NCI-H2029 (cell line): ENCODE measurements at places on chromosomes 3 and 15.

- DNase-seq, result no peak
Observed at GRCh38 chr3:149397528-149397927, 20.1 kb upstream of the TM4SF1 start.

- no peak for DNase-seq
Observed at GRCh38 chr15:63615935-63616334, 18.7 kb downstream of the FBXL22 start.

- no peak for DNase-seq
Observed at GRCh38 chr15:94258246-94258645, 26.9 kb downstream of the MCTP2 start.

- no peak for DNase-seq
Observed at GRCh38 chr3:29478611-29479010, 197.7 kb downstream of the RBMS3 start.

DNA sequence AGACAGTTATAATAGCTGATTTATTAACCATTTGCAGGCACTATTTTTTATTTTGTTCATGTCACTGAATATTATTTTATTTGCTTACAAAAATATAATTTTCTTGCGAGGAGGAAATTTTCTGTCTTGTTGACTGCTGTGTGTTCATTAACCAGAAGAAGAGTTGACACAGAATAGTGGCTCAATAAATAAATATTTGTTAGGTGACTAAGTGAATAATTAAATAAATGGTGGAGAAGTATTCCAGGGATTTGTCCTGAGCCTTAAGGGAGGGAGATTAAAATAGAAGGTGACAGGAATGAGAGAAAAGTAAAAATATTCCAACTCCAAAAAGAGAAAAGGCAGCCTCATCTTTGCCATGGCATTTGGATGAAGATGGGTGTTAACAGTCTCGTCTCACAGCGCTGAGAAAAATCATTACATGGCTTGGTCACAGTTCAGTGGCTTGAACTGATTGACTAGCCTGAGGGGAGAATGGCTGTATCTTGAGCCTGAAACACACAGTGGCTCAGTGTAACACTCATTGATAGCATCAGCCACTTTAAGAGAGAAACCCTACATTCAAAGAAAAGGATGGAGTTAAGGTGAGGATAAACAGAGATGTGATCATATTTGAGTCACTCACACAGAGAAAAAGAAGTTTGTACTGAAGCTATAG, 449.9 kb upstream of the NAALADL2 start:
- no peak for DNase-seq

- no peak for DNase-seq
Observed at GRCh38 chr3:182837855-182838454, 44.7 kb downstream of the ATP11B start.

DNA sequence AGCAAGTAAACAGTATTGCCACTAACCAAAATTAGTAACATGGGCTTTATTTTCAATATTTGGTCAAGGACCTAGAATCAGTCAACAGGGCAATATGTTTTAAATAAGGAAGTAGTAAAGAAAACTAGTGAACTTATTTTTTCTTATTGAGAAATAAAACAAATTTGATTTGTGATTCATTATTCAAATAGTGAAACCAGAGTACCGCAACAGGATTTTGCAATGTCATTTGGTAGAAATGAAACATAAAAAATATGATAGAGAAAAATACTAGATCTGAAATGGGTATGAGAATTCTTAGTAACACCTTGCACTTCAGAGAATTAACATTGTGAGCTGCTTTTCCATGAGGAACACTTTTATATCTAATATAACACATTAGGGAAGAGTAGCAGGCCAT, 291.8 kb upstream of the GBE1 start:
- no peak for DNase-seq
